ENCODE measurements at places on chromosomes 7 and 10.

- DNase-seq, result no peak
Observed at GRCh38 chr7:157619753-157620525, 283.1 kb downstream of the DNAJB6 start.

GRCh38 chr7:93719546-93719945, 145.0 kb upstream of the CALCR start:
- no peak for DNase-seq

- no peak for DNase-seq
Observed at GRCh38 chr10:123878666-123879303, 12.8 kb downstream of the CPXM2 start.

GRCh38 chr7:87144173-87144657, 8.0 kb upstream of the DMTF1 start:
- no peak for DNase-seq

DNA sequence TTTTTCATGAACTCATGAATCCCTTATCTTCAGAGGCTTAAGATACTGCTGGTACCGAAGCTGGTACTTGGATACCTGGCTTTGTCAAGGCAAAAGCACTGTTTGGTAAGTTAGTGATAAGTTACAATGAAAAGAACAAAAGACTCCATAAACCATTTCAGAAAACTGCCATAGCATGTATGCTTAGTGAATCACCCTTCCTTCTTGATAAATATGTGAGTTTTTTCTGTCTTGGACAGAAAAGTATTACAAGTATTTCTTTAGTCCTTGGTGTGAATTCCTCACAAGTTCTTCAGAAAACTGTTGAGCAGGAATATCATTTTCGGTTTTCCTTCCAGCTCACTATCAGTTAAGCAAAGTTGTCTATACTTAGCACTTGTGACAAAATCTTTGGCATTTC, 25.6 kb downstream of the PUS7 start:
- DNase-seq, result no peak

DNA sequence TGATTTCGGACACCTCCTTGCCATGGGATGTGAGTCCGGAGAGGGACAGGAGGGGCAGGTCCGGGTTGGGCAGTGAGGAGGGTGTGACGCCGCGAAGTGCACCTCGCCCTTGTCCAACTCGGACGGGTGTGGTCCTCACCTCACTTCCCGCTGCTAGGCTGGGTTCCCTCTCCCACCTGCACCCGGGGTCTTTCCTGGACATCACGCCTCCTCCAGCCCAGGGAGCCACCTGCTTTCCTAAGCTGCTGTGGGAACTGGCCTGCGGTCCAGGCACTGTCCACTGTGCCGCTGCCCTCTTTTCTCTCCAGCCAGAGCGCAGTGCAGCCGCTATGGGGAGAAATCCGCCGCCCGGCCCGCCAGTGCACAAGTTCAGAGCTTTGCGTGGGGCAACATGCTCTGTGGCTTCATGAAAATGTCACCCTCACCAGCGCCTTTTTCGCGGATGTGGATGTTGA, 45.0 kb upstream of the ZNF716 start:
- no peak for DNase-seq

GRCh38 chr10:124697443-124697836, 46.7 kb downstream of the FAM53B start:
- no peak for DNase-seq

- DNase-seq, result no peak
Observed at GRCh38 chr7:90530263-90530662, 60.8 kb downstream of the PTTG1IP2 start.

DNA sequence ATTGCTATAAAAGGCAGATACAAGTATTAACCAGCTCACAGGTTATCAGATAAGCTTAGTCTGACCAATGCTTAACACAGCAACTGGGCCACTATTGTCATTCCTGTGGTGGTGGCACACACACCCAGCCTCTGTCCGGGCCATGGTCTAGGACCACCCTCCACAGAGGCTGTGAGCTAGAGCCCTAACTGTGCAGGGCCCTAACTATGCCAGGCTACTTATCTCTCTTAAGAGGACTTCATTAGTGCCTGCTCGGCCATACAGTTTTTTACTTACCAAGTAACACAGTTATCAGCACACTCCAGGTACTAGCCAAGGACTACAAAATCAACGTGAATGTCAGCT, 2.1 kb upstream of the EGFR start:
- DNase-seq, result no peak

GRCh38 chr10:5930272-5930671, 40.2 kb downstream of the FBH1 start:
- DNase-seq, result no peak

DNA sequence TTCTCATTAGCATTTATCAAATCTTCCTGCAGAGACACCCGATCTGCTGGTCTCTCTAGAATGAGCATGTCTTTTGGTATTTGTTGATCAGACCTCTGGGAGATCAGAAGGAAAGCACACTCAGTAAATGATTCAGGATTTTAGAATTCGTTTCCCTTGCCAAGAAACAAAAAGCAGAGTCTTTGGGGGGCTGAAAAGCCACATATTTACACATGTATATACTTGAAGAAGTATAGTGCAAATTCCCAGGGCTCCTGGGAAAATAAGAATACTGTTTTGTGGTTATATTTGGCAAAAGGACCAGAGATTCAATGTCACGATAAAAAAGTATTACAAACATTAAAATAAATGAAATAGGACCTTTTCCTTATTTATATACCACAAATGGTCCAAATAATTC, 100.2 kb downstream of the AGMO start:
- no peak for DNase-seq

DNA sequence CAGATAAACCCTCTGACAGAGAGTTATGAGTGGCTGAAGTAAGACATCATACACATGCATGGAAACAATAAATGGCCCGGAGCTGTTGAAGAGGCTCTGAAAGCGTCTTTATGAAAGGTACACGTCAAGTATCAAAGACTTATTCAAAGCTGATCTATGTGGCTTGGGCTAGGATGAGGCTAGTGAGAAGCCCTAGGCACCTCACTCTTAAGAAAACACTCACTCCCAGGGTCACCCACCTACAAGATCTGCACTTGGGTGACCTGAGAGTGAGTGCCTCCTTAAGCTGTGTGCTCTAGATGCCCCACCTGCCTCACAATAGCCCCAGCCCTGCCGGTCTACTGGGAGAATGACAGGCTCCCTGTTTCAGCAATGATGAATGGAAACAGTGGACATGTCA, 1.1 kb upstream of the GIMAP1 start:
- no peak for DNase-seq

GRCh38 chr7:99623702-99624447, 7.1 kb downstream of the ZSCAN25 start:
- DNase-seq, result no peak

- no peak for DNase-seq
Observed at GRCh38 chr7:34341326-34341725, 316.7 kb upstream of the NPSR1 start.

- peak; percentile 26 for DNase-seq
Observed at GRCh38 chr7:140656548-140657515, 15.9 kb upstream of the ADCK2 start.

GRCh38 chr10:122163174-122164022, 107.7 kb upstream of the BTBD16 start:
- DNase-seq, result no peak

DNA sequence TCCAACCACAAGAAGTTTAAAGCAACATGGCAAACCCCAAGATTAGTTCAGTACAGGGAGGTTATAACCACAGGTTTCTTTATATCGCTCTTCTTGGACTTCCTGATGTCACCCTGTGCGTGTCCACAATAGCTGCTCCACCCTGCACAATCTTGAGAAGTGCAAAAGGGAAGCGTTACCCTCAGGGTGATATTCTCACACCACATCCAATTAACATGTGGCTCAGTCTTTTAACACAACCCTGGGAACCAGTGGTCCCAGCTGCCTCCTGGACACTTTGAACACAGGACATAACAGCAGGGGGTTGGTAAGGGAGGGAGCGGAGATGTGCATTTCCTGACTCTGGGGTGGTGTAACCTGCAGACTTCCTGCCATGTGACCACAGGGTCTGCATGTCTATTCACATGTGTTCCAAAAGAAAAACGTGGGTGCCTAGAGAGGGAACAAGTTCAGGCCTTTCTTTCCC, 64.6 kb downstream of the GSAP start:
- DNase-seq, result peak; percentile 20

GRCh38 chr7:132777414-132777813, 201.1 kb upstream of the PLXNA4 start:
- DNase-seq, result no peak

- DNase-seq, result no peak
Observed at GRCh38 chr10:28807760-28808613, 130.7 kb downstream of the BAMBI start.

DNA sequence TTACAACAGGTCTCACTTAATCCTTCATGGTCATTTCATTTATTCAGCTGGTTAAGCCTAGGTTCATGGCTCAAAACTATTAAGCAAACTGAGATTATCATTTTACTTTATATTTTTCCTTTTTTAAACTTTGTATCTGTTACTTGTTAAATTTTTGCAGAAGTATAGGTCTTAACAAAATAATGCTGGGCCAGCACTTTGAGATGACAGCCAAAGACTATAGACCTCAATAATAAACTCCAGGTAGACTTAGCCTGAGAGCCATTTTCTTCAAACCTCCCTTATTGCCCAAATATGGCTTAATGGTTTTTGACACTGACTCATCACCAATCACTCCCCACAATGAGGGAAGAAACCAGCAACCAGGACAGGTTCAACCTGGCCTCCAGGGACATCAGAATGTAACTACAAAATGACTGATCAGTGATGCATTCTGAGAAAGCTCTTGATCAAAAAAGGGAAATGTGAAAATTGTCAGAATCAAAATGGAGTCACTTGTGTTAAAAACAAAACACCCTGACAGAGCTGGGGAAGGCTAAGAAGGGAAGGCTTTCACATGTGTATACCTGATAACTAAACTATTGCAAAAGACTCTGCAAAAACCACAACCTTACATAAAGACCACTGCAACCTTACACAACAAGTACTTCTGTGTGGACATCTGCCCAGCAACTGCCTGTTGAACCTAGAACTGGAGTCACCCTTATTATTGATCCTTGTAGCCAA, 2.1 kb upstream of the CCDC126 start:
- DNase-seq, result no peak

Measured in activated CD8-positive, alpha-beta memory T cell treated with anti-CD3 and anti-CD28 coated beads for 4 hours (primary cell).